ENCODE measurements at places on chromosomes 4 and X. TPM values are rescaled to one million over a fixed set of nuclear protein-coding genes. Genes with fewer than 3 reads are reported as not detected.

SLC7A11 gene
- total RNA-seq = 17.3 TPM

SPIN2A gene
- total RNA-seq = 0.11 TPM

GRID2 gene
- total RNA-seq = not detected

TTC29 gene
- total RNA-seq = not detected

RAB41 gene
- total RNA-seq = not detected

CENPE gene
- 8.7 TPM for total RNA-seq

FAM47B gene
- total RNA-seq = not detected

MTTP gene
- not detected for total RNA-seq

MAP3K15 gene
- total RNA-seq = 1.9 TPM

EXOC1L gene
- not detected for total RNA-seq

CXXC4 gene
- total RNA-seq = not detected

RAI2 gene
- total RNA-seq = 0.13 TPM

MAGEB17 gene
- not detected for total RNA-seq

ENPP6 gene
- total RNA-seq = not detected

SYTL5 gene
- 0.38 TPM for total RNA-seq

CFAP299 gene
- not detected for total RNA-seq

PAK3 gene
- not detected for total RNA-seq

CACNA1F gene
- not detected for total RNA-seq

ACTRT1 gene
- not detected for total RNA-seq

POU3F4 gene
- not detected for total RNA-seq

NMU gene
- 1.0 TPM for total RNA-seq

PASD1 gene
- total RNA-seq = not detected

TMPRSS11B gene
- not detected for total RNA-seq

RHOXF1 gene
- total RNA-seq = not detected

CT83 gene
- total RNA-seq = not detected

TMSB15B gene
- total RNA-seq = 5.8 TPM

SOD3 gene
- not detected for total RNA-seq

ARHGAP36 gene
- not detected for total RNA-seq

CYP2U1 gene
- 1.5 TPM for total RNA-seq
